ENCODE measurements at places on chromosomes 16 and 17. TPM values are rescaled to one million over a fixed set of nuclear protein-coding genes. Genes with fewer than 3 reads are reported as not detected.

DNA sequence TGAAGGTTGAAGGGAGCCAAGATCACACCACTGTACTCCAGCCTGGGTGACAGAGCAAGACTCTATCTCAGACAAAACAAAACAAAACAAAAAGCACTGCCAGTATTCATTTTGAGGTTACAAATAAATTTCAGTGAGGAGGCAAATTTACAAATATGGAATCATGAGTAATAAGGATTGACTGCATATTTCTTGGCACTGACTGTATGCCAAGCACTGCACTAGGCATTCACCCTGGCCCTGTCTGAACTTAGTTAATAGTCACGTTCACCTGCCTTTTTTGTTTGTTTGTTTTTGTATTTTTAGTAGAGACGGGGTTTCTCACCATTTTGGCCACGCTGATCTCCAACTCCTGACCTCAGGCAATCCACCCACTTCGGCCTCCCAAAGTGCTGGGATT, 5.1 kb downstream of the LDAF1 start:
- peaks cover 39% of the 10 kb centered on the region for H3K36me3 ChIP-seq
- no peak overlapping the region for H3K4me3 ChIP-seq
- no peak for DNase-seq
- H3K4me1 ChIP-seq: peaks cover 11% of the 10 kb centered on the region
- H3K27me3 ChIP-seq: no peaks in the 10 kb centered on the region

Gene CRHR1
- 0.76 TPM for total RNA-seq

DNA sequence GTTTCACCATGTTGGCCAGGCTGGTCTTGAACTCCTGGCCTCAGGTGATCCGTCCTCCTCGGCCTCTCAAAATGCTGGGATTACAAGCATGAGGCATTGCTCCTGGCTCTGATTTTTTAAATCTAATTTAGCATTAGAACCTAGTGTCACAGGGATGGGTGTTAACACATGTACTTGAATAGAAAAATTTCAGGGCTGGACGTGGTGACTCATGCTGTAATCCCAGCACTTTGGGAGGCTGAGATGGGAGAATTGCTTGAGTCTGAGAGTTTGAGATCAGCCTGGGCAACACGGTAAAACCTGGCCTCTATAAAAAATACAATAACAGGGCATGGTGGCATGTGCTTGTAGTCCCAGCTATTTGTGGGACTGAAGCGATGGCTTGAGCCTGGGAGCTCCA, 6.0 kb upstream of the RNF135 start:
- no peaks in the 10 kb centered on the region for H3K4me1 ChIP-seq
- DNase-seq: no peak
- no peaks in the 10 kb centered on the region for H3K27me3 ChIP-seq
- H3K4me3 ChIP-seq: no peak overlapping the region

Gene VTN
- total RNA-seq: not detected

- no peak overlapping the region for H3K4me3 ChIP-seq
- no peak for DNase-seq
- H3K4me1 ChIP-seq: no peaks in the 10 kb centered on the region
- no peaks in the 10 kb centered on the region for H3K36me3 ChIP-seq
- H3K27ac ChIP-seq: no peak overlapping the region
These were observed 937.7 kb downstream of the CDH11 start for GRCh38 chr16:64184156-64184555.

Gene MT1F
- total RNA-seq: 7.4 TPM

- peaks cover 69% of the 10 kb centered on the region for H3K4me1 ChIP-seq
- DNase-seq: no peak
- peak overlapping the region; percentile 54 for H3K4me3 ChIP-seq
- H3K27me3 ChIP-seq: peaks cover 12% of the 10 kb centered on the region
These were observed 5.4 kb downstream of the THRA start for GRCh38 chr17:40068129-40068581.

DNA sequence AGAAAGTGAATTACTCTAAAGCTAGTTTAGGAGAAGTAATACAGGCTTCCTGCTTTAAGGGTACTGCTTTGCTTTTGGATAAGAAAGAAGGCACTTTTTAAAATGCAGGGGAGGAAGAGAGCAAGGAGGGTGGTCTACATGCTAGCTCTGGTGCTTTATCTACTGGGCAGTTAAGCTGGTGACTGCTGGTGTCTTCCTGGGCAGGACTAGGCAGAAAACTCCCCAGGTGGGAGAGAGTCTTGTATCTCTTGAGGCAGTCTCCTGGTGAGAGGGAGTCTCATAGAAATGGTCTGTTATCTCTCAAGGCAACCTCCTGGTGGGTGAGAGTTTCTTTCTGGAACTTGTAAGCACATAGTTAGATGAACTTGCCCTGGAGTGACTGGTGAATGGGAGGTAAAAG, 953.9 kb upstream of the GOT2 start:
- no peak overlapping the region for H3K4me3 ChIP-seq
- H3K4me1 ChIP-seq: peaks cover 8% of the 10 kb centered on the region
- DNase-seq: no peak
- no peaks in the 10 kb centered on the region for H3K27me3 ChIP-seq
- H3K36me3 ChIP-seq: peaks cover 8% of the 10 kb centered on the region

- DNase-seq: peak; percentile 71
- H3K36me3 ChIP-seq: no peaks in the 10 kb centered on the region
- H3K27ac ChIP-seq: peak overlapping the region; percentile 95
- no peak overlapping the region for H3K4me3 ChIP-seq
- peaks cover 3% of the 10 kb centered on the region for H3K27me3 ChIP-seq
- H3K4me1 ChIP-seq: peaks cover 49% of the 10 kb centered on the region
These were observed 3.7 kb upstream of the C16orf78 start for GRCh38 chr16:49369651-49370611.

Gene NPIPA5
- 0.56 TPM for total RNA-seq

Gene AMZ2
- 49.1 TPM for total RNA-seq

Gene TANC2
- total RNA-seq: 5.9 TPM

Gene OTOP2
- not detected for total RNA-seq

DNA sequence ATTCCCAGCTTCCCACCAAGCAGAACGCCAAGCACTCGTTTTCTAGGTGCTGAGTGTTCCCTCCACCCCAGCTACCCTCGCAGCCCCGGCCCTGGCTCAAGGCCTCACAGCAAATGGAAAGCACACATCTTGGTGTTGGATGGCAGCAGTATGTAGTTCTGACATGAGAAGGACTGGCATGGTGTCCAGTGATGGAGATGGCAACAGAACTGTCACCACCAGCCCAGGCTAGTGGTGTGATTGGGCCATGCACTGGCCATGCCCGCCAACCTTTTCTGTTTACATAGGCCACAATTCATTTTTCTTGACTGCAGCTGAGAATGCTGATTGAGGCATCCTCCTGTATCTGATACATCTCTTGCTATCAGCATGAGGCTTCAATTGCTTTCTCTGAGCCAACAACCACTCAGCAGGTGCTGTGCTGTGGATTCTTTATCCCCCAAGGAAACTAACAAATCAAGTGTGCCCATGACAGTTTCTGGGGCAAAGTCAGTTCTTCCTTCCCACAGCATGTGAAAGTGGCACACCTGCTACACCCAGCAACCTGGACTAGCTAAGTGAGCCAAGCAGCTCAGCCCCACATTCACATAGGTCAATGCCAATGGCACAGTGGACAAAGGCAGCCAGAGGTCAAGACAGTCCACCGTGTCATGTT, 3.8 kb downstream of the SLC12A4 start:
- H3K27ac ChIP-seq: peak overlapping the region; percentile 3
- DNase-seq: no peak
- peaks cover 38% of the 10 kb centered on the region for H3K4me1 ChIP-seq
- no peak overlapping the region for H3K4me3 ChIP-seq
- H3K27me3 ChIP-seq: no peaks in the 10 kb centered on the region
- peaks cover 4% of the 10 kb centered on the region for H3K36me3 ChIP-seq

DNA sequence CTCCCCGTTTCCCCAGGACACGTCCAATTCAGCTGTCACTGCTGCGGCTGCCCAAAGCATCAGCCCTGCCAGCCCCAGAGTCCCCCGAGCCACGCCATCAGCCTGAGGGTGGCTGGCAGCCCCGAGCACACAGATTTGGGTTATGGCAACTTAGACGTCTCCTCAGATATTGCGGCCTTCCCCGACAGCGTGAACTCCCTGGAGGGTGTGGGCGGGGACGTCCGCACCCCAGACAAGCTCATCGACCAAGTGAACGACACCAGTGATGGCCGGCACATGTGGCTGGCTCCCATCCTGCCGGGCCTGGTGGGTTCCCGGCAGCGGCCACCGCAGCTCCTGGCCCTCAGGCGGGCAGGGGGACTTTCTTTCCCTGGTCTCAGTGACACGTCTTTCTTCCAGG, 224.8 kb downstream of the KATNIP start:
- H3K27me3 ChIP-seq: no peaks in the 10 kb centered on the region
- H3K4me1 ChIP-seq: no peaks in the 10 kb centered on the region
- no peak overlapping the region for H3K4me3 ChIP-seq

DNA sequence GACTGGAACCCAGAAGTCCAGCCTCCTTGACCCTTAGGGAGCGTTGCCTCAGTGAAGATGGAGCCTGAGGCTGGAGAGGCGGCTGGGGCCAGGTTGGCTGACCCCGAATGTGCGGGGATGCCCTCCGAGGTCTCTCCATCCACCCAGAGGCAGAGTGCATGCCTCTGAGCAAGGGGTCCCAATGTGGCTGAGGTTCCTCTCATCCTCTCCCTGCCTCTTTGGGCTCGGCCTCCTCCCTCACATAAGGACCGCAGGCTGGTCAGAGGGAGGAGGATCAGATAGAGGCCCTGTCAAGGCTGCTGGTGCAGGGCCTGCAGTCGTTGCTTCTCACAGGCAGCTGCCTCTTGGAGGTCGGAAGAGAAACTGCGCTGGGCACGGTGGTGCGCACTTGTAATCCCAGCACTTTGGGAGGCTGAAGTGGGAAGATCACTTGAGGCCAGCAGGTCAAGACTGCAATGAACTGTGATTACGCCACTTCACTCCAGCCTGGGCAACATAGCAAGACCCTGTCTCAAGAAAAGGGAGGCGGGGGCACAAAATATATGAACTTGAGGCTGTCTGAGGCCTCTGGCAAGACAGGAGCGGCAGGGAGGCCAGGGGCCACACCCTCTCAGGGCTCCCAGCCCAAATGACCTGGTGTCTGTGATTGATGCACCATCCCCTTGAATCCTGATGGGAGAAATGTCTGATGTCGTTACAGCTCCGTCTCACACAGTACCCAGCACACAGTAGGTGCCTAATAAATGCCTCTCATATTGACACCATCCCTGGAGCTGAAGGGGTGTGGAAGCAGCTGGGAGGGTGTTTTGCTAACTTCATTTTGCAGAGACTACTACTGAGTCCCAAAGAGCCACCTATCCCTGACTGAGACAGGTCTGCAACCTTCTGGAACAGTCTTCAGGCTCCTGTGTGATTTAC, 220.1 kb upstream of the GSE1 start:
- H3K36me3 ChIP-seq: no peaks in the 10 kb centered on the region
- H3K4me3 ChIP-seq: no peak overlapping the region
- H3K4me1 ChIP-seq: peaks cover 16% of the 10 kb centered on the region
- DNase-seq: no peak
- H3K27me3 ChIP-seq: no peaks in the 10 kb centered on the region

Gene ZNF174
- 13.8 TPM for total RNA-seq

DNA sequence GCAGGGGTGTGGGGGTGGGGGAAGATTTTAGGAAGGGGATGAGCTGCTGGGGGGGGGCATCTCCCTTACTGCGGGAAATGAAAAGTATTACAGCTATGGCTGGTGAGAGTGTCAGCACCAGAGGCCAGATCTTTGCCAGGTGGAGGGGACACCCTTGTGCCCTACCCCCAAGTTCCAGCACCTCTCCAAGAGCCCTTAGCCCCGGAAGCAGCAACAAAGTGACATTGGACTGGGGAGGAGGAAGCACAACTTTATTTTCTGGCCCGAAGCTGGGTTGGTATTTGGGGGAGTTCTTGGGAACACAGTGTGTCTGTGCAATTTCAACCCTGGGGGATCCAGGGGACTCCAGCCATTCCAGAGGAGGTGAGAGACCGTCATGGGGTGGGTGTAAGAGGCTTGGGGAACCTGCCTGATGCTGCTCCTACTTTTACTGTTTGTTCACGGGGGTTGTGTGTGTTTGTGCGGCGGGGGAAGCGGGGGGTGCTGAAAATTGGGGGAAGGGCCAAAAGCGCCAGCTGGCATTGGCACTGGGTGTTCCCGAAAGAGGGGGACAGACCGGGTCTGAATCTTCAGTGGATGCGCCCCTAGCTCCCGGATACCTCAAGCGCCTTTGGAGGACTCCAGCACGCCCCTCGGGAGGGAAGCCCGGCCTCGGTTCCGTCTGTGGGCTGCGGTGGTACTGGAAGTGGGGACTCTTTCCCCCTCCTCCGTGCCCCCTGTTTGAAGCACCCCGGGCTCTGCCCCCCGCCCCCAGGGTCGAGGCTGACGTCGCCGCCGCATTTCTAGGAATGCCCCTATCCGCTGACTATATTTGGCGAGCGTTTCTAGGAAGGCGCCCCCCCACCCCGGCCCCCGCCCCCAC, 230.3 kb downstream of the MRTFB start:
- DNase-seq: peak; percentile 53
- peaks cover 32% of the 10 kb centered on the region for H3K4me1 ChIP-seq
- H3K36me3 ChIP-seq: no peaks in the 10 kb centered on the region
- H3K27me3 ChIP-seq: peaks cover 16% of the 10 kb centered on the region
- no peak overlapping the region for H3K27ac ChIP-seq

DNA sequence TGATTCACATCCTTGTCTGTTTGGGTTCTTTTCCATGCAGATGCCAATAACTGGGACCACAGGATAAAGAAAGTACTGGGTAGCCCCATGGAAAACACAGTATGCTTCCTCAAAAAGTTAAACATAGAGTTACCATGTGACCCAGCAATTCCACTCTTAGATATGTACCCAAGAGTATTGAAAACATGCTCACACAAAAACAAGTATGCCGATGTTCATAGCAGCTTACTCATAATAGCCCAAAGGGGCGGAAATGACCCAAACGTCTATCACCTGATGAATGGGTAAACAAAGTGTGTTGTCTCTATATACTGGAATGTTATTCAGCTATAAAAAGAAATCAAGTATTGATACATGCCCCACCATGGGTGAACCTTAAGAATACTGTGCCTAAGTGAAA, 55.4 kb downstream of the CYB5B start:
- no peak overlapping the region for H3K4me3 ChIP-seq
- no peaks in the 10 kb centered on the region for H3K27me3 ChIP-seq
- H3K4me1 ChIP-seq: no peaks in the 10 kb centered on the region
- H3K36me3 ChIP-seq: no peaks in the 10 kb centered on the region

Gene ETV4
- 126 TPM for total RNA-seq

- H3K36me3 ChIP-seq: no peaks in the 10 kb centered on the region
- peak overlapping the region; percentile 88 for H3K4me3 ChIP-seq
- peaks cover 6% of the 10 kb centered on the region for H3K4me1 ChIP-seq
- 0 out of 2 replicates have a peak, but pooled peaks cover 6% of the 10 kb centered on the region for H3K27me3 ChIP-seq
These were observed 12.1 kb upstream of the ALDOA start for GRCh38 chr16:30053376-30054015.

Gene DPEP2
- not detected for total RNA-seq

- DNase-seq: no peak
- H3K4me3 ChIP-seq: no peak overlapping the region
- H3K27ac ChIP-seq: no peak overlapping the region
- H3K36me3 ChIP-seq: 0 out of 2 replicates have a peak, but pooled peaks cover 8% of the 10 kb centered on the region
- H3K27me3 ChIP-seq: no peaks in the 10 kb centered on the region
- H3K4me1 ChIP-seq: peaks cover 29% of the 10 kb centered on the region
These were observed 13.9 kb upstream of the GLIS2 start for GRCh38 chr16:4301968-4302367.

DNA sequence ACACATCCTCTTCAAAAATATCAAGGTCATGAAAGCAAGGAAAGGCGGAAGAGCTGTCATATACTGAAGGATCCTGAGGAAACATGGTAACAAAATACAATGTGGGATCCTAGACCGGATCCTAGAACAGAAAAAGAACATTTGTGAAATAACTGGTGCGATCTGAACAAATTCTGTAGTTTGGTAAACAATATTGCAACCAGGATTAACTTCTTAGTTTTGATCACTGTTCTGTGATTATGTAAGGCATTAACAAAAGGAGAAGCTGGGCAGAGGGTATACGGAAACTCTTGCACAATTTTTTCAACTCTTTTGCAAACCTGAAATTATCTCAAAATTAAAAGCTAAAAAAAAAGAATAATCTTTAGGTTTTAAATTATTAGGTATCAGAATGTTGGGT, 109.7 kb downstream of the TRIM37 start:
- no peaks in the 10 kb centered on the region for H3K27me3 ChIP-seq
- DNase-seq: no peak
- H3K4me1 ChIP-seq: no peaks in the 10 kb centered on the region
- no peak overlapping the region for H3K4me3 ChIP-seq
- H3K27ac ChIP-seq: no peak overlapping the region
- H3K36me3 ChIP-seq: peaks cover 10% of the 10 kb centered on the region
